ENCODE measurements at places on chromosomes 6 and 20.

GRCh38 chr6:168035098-168035660 is 37.7 kb downstream of the KIF25 start:
- DNase-seq: no peak

GRCh38 chr20:58877050-58877975 is 24.8 kb downstream of the GNAS start:
- DNase-seq: no peak

- no peak for DNase-seq
Measured at GRCh38 chr6:145626857-145627256, 108.5 kb downstream of the EPM2A start.

- DNase-seq: no peak
Measured at GRCh38 chr20:8509809-8510208, 377.7 kb downstream of the PLCB1 start.

- DNase-seq: no peak
Measured at GRCh38 chr6:18441251-18441979, 54.3 kb downstream of the RNF144B start.

- no peak for DNase-seq
Measured at GRCh38 chr6:39342692-39343395, 20.3 kb upstream of the KCNK16 start.

DNA sequence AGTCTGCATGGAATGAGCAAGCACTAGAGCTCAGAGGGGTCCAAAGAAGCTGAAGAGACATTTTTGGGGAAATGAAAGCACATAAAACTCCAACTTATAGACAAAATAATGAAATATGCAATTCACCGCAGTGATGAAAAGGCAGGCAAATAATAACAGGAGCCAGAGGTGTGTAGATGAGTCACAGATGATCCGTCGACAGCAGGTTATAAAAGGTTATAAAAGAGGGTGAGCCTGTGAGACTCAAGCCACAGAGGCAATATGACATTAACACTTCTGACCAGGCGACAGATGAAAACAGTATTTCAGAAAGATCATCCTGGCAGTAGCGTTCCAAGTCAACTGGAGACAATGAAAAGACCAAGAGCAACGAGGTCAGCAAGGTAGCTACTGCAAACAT is 35.8 kb upstream of the ANKRD60 start:
- DNase-seq: no peak

GRCh38 chr6:47519279-47519678 is 41.7 kb downstream of the CD2AP start:
- no peak for DNase-seq

GRCh38 chr6:12169377-12169776 is 120.8 kb upstream of the EDN1 start:
- DNase-seq: no peak

GRCh38 chr6:133983099-133983939 is 30.3 kb downstream of the TBPL1 start:
- DNase-seq: no peak

GRCh38 chr6:6884193-6884627 is 223.6 kb upstream of the RREB1 start:
- DNase-seq: no peak

DNA sequence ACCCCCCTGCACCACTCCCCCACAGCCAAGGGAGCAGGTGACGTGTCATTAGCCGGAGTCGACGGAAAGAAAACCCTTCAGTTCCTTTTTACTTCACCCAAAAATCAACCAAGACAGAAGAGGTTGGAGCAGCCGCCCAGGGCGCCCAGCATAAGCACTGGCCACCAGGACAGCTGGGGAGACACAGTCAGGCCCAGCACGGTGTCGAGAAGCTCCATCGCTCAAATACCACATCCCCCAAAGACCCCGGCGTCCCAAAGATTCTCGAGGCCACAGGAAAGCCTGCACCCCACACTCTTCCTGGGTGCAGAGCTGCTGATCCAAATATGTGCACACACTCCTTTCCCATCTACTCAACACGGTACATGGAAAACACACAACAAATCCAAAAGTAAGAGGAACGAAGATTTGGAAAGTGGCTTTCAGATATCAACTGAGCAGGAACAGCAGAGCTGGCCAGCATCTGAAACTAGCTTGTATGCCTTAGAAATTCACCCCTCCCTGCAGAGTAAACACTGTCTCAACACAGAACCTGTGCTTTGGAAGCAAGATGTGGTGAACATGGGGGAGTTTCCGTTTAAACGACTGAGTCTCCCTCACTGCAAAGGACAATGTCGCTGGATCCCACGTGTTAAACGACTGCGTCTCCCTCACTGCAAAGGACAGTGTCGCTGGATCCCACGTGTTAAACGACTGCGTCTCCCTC is 54.6 kb downstream of the DLL1 start:
- DNase-seq: no peak

- no peak for DNase-seq
Measured at GRCh38 chr20:24767623-24768100, 181.4 kb upstream of the CST7 start.

DNA sequence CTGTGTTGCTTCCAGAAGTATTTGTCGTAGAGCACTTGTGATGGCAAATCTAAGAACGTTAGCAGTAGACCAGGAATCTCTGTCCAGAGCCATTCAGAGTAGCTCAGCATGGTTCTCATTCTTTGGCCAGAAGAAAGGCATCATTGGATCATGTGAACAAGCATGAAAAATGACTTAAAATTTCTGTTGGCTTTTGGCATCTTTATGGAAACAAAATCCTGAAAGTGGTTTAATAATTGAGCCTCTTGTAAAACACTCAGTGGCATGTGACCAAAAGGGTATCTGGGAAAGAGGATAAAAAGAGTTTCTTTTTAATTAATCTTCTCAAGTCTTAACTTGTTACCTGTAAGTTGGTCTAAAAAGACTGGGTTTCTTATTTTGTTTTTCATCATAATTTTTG is 55.2 kb downstream of the PTPN1 start:
- no peak for DNase-seq

DNA sequence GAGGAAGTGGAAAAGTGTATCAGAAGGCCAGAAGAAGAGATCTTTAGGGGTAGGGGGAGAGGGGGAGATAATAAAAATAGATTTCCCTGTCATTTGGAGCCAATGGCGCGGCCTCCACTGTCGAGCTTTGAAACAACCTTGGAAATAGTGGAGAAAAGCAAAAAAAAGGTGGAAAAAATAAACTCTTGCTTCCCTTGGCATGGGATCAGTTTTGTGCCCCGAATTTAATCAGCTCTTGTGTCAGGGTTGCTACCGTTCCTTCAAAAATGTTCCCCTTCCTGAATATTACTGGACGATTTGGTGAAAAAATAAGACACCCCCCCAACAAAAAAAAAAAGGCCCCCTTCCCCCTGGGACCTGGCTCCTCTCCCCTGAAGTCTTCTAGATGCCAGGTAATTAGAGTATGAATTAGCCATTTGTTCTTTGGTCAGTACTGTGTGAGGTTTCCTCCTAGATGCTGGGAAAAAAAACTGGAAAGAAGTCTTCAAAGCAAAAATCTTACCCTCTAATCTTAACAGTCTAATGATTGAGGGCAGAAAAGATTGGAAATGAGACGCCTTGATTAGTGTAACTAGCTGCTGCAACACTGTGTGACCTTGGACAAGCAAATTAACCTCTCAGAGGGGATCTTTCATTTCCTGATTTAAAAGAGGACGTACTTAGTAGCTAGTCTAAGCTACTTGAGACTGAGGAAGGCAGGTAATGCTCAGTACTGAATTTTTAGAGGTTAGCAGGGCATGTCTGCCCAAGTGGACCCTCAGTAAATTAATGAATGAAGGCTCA is 872 bp upstream of the RBM39 start:
- no peak for DNase-seq

DNA sequence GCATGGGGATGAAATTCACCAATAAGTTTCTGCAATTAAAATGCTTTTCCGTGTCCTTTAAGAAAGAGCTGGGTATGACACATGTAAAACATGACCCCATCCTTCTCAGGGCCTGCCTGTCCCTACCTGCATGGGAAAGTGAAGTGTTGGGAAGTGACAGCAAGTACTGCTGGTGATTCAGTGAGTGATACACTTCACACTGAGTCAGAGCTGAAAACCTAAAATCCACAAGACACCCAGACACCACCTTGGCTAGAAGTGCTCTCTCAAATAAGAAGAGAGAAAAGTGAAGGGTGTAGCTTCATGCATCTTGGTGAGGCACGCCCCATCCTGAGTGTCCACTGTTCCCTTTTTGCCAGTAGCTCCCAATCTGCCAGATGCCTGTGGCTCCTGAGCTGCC is 3.3 kb downstream of the RAB22A start:
- DNase-seq: no peak

DNA sequence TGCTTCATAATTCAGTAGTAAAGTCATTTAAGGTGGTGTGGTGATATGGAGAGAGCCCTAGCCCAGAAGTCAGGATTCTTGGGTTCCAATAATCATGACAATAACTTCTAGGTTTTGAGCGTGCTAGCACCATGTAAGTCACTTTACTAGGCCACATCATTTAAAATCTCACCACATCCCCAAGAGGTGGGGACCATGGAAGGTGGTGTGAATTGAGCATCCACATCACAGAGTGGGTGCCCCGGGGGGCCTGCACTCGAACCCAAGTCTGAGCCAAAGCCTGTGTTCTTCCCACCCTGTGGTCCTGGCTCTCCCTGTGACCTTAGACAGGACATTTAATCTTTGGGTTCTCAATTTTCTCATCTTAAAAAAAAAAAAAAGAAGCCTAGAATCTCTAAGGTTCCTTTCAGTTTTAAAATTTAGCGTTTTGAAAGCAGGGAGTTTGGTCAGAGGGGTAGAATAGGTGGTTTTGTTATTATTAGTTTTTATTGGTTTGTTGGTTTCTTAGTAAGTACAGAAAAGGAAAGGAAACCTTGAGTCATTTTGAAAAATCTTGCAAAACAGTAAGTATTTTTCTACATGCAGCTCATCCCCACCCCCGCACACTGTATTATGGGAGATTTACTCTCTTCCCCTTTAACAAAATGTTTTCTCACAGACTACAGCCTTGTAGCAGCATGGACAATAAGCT is 26.4 kb downstream of the ARMC2 start:
- no peak for DNase-seq

DNA sequence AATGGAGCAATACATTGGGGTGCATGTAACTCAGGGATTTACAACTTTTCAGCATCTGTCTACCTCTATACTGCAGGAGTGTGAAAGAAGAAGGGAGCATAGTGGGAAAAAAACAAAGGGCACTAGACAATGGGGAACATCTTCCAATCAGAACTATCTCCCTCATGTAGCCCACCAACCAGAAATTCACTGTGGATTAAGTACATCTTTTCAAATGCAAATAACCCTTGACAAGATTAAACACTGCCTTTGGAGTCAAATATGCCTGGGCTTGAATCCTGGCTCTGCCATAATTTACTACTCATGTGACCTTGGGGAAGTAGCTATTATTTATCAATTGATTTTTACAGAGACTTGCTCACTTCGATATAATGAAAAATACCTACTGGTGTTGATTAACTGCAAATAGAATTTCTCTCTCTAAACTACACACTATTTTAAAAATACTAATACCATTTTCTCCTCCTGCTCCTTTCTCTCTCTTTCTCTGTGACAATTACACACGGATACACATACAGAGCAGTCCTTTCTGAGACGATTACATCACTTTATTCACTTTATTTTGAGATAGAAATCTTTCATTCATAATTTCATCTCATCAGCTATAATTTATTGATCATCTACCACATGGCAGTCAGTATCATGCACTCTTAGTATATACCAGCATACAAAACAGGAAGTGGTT is 783.7 kb downstream of the FRK start:
- DNase-seq: no peak

DNA sequence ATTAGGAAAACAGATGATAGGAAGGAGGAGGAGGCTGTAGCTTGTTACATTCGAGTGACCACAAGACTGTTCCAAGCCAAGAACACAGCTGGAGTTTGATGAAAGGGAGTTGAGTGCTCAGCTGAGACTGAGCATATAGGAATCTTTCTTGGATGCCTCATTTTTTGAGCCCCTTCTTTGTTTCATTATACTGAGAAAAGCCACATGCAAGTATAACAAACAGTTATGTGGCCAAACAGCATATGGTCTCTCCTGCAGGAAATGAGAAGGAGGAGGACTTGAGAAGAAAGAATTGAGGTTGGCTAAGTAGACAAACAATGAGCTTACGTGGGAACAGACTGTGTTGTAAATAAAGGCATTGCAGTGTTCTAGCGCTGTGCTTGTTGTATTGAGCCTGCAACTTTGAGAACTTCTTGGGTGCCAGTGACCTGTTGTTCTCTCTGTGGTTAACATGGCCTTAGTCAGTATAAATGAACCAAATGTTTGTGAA is 78.3 kb downstream of the AKAP7 start:
- DNase-seq: no peak

GRCh38 chr20:18738055-18738454 is 75.5 kb upstream of the SCP2D1 start:
- DNase-seq: no peak

DNA sequence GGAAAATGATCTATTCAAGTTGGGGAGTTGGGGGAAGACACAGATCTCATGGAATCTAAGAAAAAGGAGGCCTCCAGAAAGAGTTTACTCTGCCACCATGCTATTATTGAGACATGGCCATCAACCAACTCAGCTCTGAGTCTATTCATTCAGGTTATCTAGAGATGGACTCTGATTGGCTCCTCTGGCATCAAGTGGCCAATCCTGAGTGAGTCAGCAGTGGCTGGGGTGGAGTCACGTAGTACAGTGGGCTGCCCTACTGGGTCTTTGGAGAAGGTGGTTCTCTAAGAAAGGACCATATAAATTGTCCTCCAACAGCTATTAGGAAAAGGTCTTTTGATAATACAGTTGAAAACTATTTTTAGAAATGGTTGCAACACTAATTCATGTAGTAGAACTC is 42.1 kb downstream of the LYRM2 start:
- no peak for DNase-seq

GRCh38 chr6:105759015-105759414 is 327.1 kb upstream of the PRDM1 start:
- no peak for DNase-seq

DNA sequence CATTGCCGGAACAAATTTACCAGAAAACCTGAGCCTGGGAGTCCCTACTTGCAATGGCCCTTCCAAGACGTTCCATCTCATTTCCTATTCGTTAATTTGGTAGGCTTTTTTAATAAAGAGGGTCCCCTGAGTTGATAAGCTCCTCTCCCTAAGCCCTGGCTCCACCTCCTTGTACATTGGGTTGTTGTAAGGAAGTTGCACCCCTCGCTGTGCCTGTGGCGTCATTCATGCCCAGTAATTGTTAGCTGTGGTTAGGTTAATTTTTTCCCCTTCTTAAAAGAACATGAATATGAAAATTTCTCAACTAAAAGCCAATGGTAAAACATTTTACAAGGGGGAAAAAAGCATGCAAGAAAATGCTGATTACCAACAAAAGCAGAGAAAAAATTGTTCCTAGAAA is 91.9 kb downstream of the SLC24A3 start:
- DNase-seq: no peak

GRCh38 chr6:50721978-50722377 is 8.7 kb downstream of the TFAP2D start:
- DNase-seq: no peak

DNA sequence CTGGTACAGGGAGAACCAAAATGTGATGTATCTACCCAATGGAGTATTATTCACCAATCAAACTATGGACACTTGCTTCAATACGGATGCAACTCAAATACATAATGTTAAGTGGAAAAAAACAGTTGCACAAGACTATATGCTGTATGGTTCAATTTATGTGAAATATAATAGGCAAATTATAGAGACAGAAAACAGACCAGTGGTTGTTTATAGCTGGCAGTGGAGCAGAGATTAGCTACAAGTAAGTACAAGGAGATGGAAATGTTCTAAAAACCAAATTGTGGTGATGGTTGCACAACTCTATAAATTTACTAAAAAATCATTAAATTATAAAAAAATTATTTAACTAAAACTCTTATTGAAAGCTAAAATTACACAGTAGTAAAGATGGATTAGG is 113.2 kb downstream of the PRDM1 start:
- DNase-seq: no peak
